NCI-H446 treated with DMSO at 0.1 percent for 48 hours (cell line): ENCODE measurements at places on chromosomes 1 and 21.

DNA sequence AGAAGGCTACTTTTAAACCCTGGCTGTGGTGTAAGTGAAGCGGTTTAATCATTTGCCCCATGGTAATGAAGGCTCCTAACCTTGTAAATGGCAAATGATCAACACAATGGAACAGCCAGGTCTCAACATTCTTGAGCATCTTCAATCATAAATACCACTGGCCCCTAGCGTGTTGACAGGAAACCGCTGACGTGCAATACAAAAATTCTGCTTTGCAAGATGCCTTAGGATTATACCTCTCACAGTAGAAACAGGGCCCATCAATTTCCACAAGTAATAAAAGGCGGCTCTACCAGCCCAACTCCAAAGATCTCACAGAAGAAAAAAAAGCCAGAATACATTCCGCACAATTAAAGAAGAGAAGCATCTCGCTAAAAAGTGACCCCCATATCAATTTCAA is 32.8 kb downstream of the LGALS8 start:
- no peak for DNase-seq

DNA sequence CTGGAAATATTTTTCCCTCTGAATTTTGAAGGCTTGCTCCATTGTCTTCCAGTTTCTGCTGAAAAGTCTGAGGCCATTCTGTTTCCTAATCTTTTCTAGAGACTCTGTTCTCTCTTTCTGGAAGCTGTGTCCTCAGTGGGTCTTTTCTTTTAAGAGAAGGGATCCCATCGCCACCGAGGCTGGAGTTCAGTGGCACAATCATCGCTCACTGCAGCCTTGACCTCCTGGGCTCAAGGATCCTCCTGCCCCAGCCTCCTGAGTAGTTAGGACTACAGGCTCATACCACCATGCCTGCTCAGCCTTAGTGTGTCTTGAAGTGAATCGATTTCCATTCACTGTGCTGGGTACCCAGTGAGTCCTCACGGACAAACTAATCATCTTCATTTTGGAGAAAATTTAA is 9.6 kb upstream of the LRP8 start:
- no peak for DNase-seq

DNA sequence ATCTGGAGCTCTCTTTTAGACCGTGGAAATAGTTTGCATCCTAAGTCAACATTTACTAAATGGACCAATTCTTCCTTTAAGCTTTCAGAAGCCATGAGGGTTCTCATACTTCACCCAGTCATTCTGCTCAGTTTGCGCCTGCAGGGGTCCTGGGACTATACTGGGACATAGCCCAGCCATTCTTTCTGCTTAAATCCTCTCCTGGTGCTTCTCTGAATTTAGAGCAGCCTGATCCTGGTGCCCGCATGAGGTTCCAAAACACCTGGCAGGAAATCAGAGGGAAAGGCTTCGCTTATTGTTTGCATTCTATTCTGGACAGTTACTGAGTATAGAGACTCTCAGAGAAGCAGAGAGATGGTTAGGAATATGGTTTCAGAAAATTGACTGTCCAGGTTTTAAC is 27.0 kb downstream of the TNN start:
- no peak for DNase-seq

- DNase-seq: no peak
Observed at GRCh38 chr21:25801217-25802014, 66.6 kb downstream of the GABPA start.
